Stimulated activated CD4-positive, alpha-beta T cell treated with anti-CD3 and anti-CD28 coated beads, TNF-alpha, amount 100 ng/mL, for 1 hour (primary cell): ENCODE measurements at places on chromosomes 2 and 18.

- DNase-seq = no peak
Observed at GRCh38 chr2:63553049-63553448, 35.2 kb downstream of the WDPCP start.

DNA sequence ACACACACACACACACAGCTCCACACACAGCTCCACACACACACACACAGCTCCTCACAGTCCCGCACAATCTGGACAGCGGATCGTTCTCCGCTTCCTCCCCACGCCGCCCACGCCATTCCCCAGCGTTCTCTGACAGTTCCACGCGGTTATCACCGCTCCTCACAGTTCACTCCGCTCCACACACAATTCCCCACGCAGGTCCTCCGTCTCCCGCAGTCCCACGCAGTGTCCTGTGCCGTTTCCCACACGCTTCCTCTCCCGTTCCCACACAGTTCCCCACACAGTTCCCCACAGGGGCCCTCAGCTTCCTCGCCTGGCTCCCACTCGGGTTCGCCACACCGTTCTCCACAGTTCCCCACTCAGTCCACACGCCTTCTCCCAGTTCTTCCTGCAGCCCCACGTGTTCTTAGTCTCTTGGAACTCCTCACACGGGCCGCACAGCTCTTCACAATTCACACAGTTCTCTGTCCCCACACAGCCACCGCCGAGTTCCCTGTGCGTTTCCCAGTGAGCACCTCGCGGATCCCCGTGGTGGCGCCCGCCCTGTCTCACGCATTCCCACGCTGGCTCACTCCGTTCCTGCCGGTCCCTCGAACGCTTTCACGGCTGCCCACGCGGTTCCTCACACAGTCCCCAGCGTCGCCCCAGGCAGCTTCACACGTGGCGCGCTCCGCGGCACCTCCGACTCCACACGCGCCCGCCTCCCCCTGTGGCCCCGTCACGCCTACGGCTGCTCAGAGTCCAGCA is 38.4 kb downstream of the KIF1A start:
- DNase-seq = no peak

DNA sequence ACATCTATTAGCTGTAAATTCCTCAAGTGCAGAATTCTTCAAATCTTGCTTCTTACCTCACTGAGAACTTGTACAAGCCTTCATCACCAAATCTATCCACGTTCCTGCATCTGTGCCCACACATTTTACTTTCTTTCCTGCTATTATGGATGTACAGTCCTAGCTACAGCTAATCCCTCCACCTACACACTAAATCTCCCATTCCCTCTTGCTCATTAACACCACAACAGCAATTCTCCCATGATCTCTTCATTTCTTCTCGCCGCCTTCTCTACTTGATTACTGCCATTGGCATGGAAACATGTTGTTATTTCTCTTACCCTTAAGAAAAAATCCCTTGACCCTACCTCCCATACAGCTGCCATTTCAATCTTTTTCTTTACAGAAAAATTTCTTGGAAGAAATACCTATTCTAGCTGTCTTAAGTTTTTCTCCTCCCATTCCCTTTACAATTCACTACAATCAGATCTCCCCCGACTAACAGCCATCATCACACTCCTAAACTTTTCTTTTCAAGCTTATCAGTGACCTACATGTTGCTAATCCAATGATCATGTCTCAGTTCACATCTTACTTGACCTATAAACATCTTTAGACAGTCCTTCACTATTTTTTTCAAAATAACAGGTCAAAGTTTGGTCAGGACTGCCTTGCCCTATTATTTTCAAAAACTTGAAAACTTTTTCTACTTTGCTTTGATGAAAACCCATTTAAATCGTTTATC is 41.0 kb downstream of the ROCK2 start:
- DNase-seq = no peak

DNA sequence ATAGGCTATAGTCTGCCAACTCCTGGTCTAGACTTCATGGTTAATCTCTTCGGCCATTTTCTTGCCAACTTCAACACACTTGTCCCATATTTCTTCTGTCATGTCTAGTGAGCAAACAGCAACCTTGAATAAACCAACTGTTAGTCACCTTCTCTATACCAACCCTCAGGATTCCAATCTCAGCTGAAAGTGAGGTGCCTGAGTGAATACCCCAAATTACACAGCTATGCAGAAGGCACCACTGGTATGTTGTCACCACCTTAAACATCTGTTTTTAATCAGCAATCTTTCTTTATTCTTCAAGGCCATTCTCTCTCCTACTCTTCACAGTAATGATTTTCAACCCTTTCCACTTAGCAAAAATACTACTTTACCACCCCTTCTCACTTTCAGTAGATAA is 39.3 kb downstream of the THOC1 start:
- no peak for DNase-seq

- DNase-seq = no peak
Observed at GRCh38 chr2:38039121-38039910, 36.6 kb downstream of the CYP1B1 start.

DNA sequence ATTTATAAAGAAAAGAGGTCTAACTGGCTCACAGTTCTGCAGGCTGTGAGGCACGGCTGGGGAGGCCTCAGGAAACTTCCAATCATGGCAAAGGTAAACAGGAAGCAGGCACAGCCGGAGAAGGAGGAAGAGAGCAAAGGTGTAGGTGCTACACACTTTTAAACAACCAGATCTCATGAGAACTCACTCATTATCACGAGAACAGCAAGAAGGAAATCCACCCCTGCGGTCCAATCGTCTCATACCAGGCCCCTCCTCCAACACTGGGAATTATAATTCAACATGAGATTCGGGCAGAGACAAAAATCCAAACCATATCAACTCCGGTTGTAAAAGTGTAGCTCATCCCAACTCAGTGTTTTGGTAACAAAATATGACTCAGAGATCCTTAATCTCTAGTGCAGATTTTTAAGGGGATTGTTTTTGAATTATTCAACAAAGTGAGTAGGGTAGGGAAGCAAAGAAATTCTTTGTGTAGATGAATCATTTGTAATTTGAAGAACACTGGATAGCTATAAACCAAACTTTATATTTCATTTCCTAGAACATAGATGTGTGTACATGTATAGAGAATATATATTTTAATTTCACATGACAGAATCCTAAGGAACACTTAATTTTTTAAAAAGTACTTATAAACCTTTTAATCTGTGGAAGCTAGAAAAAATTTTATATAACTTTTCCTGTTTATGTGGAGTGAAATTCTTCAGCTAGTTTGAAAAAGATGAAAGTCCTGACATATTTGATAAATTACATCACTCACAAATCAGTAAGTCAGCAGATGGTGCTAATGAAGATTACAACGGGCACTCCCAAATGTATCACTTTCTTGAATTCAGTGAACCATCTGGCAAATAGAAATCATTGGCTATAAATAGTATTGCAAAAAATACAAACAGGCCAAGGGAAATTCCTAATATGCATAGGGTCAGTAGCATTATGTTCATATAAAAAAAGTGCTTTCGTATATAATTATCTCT is 130.1 kb downstream of the OLA1 start:
- no peak for DNase-seq

DNA sequence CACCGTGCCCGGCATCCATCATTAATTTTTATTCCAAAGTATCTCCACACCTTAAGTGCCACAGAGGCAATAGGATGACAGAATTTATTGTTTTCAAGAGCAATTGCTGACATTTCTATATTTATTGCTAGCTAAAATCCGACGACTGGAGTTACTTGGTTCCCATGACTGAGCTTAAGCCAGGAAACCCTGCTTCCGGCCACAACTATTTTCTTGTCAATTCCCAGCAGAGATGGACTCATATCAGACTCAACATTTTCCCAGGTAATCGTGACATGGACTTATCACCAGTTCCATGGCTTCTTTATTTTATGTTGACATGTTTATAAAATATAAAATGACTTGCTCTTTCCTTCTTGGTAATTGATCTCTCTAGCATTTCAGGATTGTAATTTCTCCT is 20.6 kb upstream of the DCDC2C start:
- no peak for DNase-seq

DNA sequence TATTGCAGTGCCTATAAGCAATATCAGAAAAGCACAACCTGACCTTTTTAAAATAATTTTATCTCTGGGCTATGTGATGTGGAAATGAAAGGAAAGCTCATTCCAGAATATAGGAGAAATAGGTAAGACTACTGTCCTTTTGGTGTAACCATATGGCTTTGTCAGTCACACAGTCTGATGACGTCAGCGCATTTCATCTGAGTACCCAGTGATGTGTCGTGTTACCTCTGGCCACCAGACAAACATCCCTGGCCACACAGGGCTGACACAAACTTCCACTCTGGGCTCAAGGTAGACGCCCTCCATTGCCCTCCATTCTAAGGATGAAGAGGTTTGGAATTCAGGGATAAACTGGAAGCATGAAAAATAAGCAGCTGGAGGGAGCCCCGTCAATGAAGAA is 506.7 kb downstream of the CMPK2 start:
- DNase-seq = no peak

GRCh38 chr2:109320195-109320922 is 191.4 kb downstream of the SH3RF3 start:
- no peak for DNase-seq

GRCh38 chr2:83191316-83191715 is 1267.8 kb downstream of the SUCLG1 start:
- no peak for DNase-seq

GRCh38 chr2:48914477-48915089 is 159.1 kb upstream of the LHCGR start:
- no peak for DNase-seq
